OCI-LY7 (cell line): ENCODE measurements at places on chromosomes 3 and 15.

DNA sequence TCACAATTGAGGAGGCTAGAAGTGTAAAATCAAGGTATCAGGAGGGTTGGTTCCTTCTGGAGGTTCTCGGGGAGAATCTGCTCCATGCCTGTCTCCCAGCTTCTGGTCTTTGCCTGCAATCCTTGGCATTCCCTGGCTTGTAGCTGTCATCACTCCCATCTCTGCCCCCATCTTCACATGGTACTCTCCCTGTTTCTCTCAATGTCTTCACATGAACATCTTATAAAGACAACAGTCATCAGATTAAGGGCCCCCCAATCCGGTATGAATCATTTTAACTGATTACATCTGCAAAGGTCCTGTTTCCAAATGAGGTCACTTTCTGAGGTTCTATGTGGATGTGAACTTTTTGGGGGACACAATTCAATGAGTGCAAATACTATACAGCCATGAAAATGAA is 113.0 kb upstream of the GALNT15 start:
- no peak for DNase-seq

DNA sequence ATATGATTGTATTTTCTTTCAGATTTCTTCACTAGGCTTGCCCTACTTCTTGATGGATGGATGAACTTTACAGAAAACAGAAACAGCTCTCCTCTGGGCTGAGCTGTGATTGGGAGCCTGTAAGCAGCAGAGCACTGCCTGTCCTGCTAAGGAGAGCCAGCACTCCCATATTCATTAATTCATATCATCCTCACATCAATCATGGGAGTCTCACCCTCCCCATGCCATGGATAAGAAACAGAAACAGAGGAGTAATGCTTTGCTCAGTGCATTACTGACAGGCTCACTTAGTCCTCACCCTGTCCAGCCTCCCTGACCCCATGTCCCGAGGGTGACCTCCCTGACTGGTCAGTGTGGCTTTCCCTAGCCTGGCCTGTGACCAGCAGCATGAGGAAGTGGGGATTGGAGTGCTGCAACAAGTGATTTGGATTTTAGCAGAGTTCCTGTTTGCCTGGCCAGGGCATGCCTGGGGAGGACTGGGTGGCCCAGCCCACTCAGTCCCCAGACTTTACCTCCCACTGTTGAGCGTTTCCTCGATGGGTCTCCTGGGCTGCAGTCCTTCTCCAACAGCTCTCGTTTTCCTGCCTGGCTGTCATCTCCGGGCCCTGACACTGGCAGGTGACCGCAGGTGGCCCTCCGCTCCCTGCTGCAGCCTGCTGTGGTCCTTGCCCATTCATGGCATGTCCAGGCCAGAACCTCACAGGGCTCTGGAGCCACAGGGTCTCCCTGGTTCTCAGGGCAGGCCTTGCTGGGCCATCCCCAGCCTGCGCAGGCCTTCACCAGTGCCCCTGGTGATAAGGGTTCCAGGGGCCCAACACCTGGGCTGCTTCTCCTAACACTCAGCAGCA is 1.3 kb upstream of the TMIE start:
- DNase-seq, result no peak

DNA sequence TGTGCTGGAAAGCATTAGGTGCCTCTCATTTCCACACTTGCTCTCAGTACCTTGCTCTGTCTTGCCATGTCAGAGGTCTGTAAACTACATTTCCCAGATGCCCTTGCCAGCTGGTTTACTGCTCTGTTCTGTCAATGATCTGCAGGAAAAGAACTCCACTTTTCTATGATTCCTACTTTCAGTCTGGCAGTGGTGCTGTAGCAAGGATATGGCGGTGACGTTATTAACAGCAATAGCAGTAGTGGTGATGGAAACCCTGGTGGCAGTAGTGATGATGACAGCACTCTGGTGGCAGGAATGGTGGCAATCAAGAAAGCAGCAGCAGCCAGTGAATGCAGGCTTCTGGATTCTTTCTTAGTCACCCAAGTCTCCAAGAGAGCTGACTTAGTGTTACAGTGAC is 665.2 kb downstream of the DIPK2A start:
- no peak for DNase-seq

- DNase-seq, result peak; percentile 22
Observed at GRCh38 chr3:184008161-184008560, 9.5 kb downstream of the ABCC5 start.

- no peak for DNase-seq
Observed at GRCh38 chr3:4808637-4809036, 170.6 kb upstream of the BHLHE40 start.

DNA sequence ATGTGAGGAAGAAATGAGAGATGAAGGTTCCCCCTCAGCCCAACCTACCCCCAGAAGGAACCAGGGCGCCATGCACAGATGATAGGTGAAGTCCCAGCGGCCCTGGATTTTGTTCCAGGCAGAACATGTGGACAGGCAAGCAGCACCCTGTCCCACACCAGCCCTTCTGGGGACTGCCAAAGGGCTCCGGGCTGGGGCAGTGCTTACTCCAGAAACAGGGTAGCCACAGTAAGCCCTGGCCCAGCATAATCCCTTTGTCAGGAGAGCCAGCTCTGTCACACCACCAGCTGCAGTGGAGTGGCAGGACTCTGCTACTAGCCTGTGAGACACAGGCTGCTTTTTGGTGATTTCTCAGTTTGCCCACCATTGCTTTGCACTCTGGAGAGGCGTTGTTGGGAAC is 6.3 kb downstream of the FBXL22 start:
- DNase-seq, result no peak
